Stimulated activated CD4-positive, alpha-beta T cell treated with anti-CD3 and anti-CD28 coated beads, Interleukin-1b, Interleukin-23, amount 100 ng/mL, for 4 hours (primary cell): ENCODE measurements at places on chromosomes 11 and 22.

GRCh38 chr22:29499852-29500251 is 19.8 kb downstream of the NEFH start:
- DNase-seq = no peak

DNA sequence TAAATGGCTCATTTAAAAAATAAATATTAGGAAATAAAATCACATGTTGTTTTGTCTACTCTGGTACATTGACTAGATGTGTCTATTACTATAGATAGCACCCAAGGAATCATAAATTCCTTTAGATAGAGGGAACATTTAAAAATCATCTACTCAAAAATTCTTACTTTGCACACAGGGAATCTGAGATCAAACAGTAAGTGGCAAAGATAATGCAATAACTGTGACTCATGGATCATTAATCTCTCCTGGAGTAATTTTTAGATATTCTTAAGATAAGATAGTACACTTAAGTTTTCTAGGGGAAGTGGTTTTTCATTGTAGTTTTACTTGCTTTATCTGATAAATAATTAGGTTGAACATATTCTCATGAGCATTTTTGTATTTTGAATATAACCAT is 468.9 kb downstream of the LUZP2 start:
- no peak for DNase-seq

DNA sequence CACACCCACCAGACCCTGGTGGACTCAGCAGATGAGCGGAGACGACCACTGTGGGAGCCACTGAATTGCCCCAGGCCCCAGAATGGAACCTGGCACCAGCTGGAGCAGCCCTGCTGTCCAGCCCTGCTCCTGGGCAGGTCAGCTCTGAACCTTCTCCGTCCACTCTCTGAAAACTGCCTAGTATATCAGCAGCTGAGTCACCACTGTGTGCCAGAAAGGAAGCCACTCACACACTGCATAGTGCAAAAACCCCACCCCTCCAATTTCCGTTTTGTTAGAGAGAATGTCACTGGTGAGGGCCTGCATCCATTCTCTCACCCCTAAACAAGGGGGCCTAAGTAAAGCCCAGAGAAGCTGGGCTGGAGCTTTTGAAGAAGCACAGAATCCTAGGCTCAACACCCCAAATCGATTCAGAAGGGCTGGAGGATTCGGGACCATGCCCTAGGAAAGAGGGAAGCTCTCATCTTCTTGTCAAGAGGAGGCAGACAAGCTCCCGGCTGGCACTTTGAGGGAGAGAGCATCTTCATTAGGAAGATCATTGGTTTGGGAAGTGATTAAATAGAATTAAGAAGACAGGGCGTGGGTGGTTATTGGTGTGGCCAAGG is 44.5 kb downstream of the GALNT18 start:
- DNase-seq = no peak

- DNase-seq = no peak
Observed at GRCh38 chr22:21628386-21629254, 1.2 kb downstream of the YDJC start.

- DNase-seq = no peak
Observed at GRCh38 chr11:108663154-108663877, 1.6 kb upstream of the DDX10 start.

DNA sequence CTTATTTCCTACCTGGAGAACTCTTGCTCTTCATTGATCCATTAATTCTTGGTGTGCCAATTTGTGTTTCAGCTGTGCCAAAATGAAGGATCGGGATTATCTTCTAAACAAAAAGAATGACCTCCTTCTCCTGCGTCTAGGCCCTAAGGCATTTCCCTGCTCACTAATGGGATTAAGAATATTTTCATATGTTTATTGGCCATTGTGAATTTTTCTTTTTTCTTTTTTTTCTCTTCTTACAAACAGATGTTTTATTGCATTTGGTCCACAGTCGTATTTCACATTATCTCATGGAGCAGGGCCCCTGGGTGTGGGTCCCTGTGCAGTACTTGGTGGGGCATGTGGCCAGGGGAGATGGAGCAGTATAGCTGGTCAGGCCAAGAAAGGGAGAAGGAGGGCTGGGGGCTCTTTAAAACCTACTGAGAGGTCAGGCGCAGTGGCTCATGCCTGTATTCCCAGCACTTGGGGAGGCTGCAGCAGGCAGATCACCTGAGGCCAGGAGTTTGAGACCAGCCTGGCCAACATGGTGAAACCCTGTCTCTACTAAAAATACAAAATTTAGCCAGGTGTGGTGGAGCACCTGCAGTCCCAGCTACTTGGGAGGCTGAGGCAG is 35.3 kb upstream of the HORMAD2 start:
- DNase-seq = no peak

DNA sequence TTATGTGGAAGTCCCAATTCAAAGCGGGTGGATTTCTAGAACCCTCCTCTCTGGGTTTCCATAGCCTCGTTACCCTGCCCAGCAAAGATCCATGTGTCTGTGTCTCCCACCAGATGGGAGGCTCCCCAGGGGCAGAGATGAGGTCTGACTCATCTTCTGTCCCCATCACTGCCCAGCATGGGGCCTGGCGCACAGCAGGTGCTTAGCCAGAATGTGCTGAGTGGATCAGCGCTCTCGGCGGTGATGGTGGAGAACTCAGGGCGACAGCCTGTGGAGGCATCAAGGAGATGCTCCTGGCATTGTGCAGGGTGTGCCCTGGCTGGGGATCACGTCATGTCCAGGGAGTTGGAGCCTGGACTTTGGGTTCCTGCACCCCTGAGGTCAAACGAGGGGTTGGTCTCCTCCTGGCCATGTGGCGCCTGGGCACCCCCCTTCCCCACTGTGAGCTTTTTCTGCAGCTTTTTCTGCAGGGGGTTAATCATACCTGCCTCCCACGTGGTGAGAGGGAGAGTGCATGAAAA is 46.1 kb upstream of the RFPL3 start:
- no peak for DNase-seq

DNA sequence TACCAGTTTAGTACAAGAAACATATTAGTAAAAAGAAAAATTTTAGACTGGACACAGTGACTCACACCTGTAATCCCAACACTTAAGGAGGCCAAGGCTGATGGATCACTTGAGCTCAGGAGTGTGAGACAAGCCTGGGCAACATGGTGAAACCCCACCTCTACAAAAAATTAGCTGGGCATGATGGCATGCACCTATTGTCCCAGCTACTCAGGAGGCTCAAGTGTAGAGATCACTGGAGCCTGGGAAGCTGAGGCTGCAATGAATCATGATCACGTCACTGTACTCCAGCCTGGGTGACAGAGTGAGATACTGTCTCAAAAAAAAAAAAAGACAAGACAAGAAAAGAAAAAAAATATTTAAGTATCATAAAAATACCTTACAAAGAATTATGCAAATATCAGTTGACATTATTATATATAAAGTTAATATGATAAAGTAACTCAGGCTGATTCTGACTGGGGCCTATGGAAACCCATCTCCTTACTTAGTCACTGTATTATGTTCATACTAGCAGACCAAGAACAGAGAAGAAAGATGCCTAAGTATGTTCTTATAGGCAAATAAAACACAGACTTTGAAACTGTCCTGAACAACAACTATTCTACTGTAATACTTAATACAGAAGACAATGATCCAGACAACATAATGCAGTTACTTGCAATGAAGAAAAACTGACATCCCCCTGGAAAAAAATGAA is 27.3 kb downstream of the FAM168A start:
- no peak for DNase-seq

- peak; percentile 42 for DNase-seq
Observed at GRCh38 chr11:74449369-74449931, 17.9 kb downstream of the KCNE3 start.

DNA sequence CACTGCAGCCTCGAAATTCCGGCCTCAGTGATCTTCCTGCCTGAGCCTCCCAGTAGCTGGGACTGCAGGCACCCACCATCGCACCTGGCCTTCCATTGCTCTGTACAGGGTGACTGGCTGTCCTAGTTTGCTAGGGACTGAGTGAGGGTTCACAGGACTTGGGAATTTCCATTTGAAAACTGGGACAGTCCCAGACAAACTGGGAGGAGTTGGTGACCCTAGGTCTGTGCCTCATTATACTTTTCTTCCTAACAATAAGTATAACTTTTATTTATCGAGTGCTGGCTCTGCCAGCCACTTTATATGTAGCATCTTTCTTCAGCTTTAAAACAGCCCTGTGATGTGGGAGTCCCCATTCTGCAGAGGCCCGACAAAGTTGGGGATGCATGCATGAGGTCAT is 25.5 kb downstream of the TCP11L1 start:
- DNase-seq = no peak

GRCh38 chr11:1714908-1715885 is 18.2 kb downstream of the KRTAP5-6 start:
- DNase-seq = no peak

- DNase-seq = no peak
Observed at GRCh38 chr22:21796863-21797262, 61.3 kb upstream of the YPEL1 start.

DNA sequence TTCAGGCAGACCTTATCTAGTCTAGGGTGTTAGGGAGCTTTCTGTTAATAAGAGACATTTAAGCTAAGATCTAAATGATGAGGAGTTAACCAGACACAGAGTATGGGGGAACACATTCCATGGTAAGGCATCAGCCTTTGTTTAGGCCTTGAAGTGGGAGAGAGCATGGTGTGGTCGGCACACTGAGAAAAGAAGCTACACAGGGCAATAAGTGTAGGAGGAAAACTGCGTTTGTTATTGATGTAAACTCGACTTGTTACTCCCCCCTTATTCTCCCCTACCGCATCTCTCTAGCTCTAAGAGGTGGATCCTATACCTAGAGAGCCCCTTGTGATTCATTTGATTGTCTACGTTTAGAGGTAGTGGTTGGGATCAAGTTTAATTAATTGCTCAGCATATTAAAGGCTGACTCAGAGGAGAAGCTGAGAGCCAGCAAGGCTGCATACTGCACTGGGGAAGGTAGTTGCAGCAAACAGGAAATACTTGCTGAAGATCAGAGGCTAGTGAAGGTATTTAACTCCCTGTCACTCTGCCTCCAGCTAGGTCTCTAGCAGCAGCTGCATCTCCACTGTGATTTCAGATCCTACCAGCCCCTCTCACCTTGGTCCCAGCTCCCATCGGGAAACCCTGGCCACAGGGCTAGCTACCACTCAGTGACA is 86.8 kb upstream of the TEAD1 start:
- no peak for DNase-seq

DNA sequence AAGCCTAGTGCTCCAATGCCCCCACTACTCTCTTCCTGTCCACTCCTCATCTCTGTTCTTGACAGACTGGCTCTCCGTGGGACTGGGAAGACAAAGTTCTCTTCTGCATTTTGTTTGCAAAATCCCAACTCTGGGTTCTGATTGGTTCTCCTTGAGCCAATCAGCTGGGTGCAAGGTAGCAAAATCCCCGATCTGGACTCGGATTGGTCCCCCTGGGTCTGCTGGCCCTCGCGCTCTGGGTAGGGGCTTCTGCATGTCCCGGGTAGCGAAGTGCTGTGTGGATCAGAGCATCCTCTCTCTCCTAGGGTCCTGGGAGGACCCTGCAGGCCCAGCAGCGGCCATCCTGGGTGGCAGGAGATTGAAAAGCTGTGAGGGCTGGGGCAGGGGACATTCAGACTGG is 22.3 kb upstream of the A4GALT start:
- DNase-seq = no peak

DNA sequence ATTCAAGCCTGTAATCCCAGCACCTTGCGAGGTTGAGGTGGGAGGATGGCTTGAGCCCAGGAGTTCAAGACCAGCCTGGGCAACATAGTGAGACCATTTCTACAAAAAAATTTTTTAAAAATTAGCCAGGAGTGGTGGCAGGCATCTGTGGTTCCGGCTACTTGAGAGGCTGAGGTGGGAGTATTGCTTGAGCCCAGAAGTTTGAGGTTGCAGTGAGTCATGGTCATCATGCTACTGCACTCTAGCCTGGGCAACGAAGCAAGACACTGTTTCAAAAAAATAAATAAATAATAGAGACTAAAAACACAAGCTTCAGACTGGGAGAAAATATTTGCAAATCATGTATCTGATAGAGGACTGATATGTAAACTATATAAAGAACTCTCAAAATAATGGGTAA is 33.2 kb downstream of the BTBD10 start:
- DNase-seq = no peak

DNA sequence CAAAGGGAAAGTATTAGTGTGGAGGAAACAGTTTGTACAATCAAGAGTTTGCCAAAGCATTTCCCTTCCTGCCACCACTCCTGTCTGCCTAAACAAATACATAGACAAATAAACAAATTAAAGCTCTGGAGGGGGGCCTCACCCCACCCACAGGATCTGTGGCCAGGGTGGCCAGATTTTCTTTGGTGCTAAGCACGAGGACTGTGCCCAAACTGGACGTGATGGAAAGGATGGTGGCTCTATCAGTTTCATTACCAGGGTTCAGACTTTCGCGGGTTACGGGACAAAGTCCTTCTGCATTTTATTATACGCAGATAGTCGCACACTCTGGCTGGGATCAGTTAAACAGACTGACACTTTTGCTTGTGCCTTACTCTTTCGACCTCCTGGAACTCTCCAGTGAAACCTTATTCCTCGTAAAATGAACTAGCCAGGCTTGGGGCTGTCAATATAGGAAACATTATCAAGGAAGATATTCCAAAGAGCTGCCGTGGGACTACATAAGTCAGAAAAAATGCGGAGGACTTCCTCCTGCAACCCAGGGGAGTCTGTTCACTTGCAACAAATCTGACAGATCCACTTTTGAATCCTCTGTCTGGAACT is 11.2 kb downstream of the BARX2 start:
- no peak for DNase-seq

GRCh38 chr11:105206633-105207032 is 67.1 kb upstream of the CARD18 start:
- DNase-seq = no peak

GRCh38 chr11:2434008-2434407 is 10.3 kb downstream of the TRPM5 start:
- no peak for DNase-seq

GRCh38 chr11:26578998-26579661 is 7.1 kb upstream of the MUC15 start:
- DNase-seq = no peak

DNA sequence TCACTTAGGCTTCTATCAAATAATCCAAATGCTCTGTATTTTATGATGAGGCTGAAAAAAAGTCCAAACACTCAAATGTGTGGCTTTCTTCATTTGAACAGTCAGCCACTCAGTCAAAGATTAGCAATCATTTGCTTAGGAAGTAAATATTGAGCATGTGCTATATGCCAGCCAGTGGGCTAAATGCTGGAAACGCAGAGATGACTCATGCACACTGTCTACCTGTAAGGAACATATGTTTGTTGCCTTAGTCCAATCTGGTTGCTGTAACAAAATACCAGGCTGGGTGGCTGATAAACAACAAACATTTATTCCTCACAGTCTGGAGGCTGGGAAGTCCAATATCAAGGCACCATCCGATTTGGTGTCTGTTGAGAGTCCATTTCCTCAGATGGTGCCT is 617.3 kb downstream of the NTM start:
- no peak for DNase-seq
